Heart left ventricle (tissue), 16 donors: ENCODE measurements at places on chromosomes 6 and 20.
A peak's percentile ranks its signal among the peaks of the same experiment; 100 is the strongest.

- DNase-seq: no peak
Observed at GRCh38 chr6:164741938-164742451, 567.4 kb downstream of the C6orf118 start.

- DNase-seq: no peak
Observed at GRCh38 chr20:55094353-55094861, 619.0 kb downstream of the DOK5 start.

- peak; percentile 75 for DNase-seq
Observed at GRCh38 chr20:34525709-34526416, 9.6 kb downstream of the DYNLRB1 start.

DNA sequence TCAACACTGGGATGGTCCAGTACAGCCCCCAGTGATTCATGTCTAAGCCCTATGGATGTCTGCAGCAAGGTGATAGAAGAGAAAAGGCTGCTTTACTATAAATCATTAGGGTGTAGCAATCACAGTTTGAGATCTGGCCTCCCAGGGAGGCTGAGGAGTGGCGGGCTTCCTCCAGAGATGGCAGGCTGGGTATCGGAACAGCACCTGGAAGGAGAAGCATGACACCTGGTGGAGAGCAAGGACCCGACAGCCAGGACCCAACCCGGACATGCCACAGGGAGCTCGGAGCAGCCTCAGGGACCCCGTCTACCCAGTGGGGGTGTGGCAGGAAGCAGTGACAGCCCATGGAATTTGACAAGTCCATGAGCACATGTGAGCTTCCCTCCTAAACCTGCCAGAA is 114.8 kb upstream of the CD93 start:
- DNase-seq: no peak

- DNase-seq: no peak
Observed at GRCh38 chr6:118659513-118660217, 8.3 kb upstream of the CEP85L start.

- DNase-seq: no peak
Observed at GRCh38 chr6:13406781-13407180, 78.4 kb upstream of the TBC1D7 start.
